Mammary epithelial cell (primary cell): ENCODE measurements at places on chromosomes 4 and X. TPM values are rescaled to one million over a fixed set of nuclear protein-coding genes. Genes with fewer than 3 reads are reported as not detected.

The PTPN13 gene
- total RNA-seq = 54.9 and 60.6 TPM in 2 replicates

The SRPX2 gene
- total RNA-seq = 1.8 and 2.8 TPM in 2 replicates

The P2RY10 gene
- total RNA-seq = not detected in 2 replicates

The GABRE gene
- 26.5 TPM for total RNA-seq

The UCP1 gene
- total RNA-seq = not detected in 2 replicates

The SATL1 gene
- 0.14 TPM in 1 of 2 replicates, not detected in the other for total RNA-seq

The TIGD4 gene
- 0.37 and 0.71 TPM in 2 replicates for total RNA-seq

The F8A1 gene
- 2.8 TPM for total RNA-seq

The FRMPD3 gene
- total RNA-seq = not detected in 2 replicates

The XAGE3 gene
- not detected in 2 replicates for total RNA-seq

The NKX3-2 gene
- total RNA-seq = 0.11 TPM in 1 of 2 replicates, not detected in the other

The ZNF185 gene
- 46.6 and 73.7 TPM in 2 replicates for total RNA-seq

The HCFC1 gene
- 21.8 TPM for total RNA-seq

The FHIP1A gene
- total RNA-seq = 38.5 TPM

The GYPE gene
- total RNA-seq = not detected

The CCDC120 gene
- 19.7 and 26.1 TPM in 2 replicates for total RNA-seq

The FAM50A gene
- total RNA-seq = 50.7 and 60.5 TPM in 2 replicates

The CNKSR2 gene
- 2.7 TPM for total RNA-seq

The KLHL34 gene
- total RNA-seq = not detected

The GABRG1 gene
- not detected for total RNA-seq

The CPEB2 gene
- total RNA-seq = 21.5 TPM

The SSX2 gene
- total RNA-seq = not detected

The HGFAC gene
- not detected for total RNA-seq

The PAGE2B gene
- not detected for total RNA-seq

The SMIM10 gene
- total RNA-seq = not detected in 2 replicates

The PRRG1 gene
- 9.4 and 13.9 TPM in 2 replicates for total RNA-seq

The ZMAT1 gene
- total RNA-seq = 0.33 TPM

The DUX4 gene
- total RNA-seq = 0.78 and 4.8 TPM in 2 replicates

The L1CAM gene
- total RNA-seq = 46.2 TPM

The TRIM75 gene
- total RNA-seq = not detected

The FAM47B gene
- total RNA-seq = not detected in 2 replicates

The DTHD1 gene
- not detected in 2 replicates for total RNA-seq

The IL15 gene
- 0.64 and 1.3 TPM in 2 replicates for total RNA-seq

The FGB gene
- total RNA-seq = not detected in 2 replicates

The CPZ gene
- total RNA-seq = not detected in 2 replicates

The TXK gene
- not detected in 2 replicates for total RNA-seq

The HTN3 gene
- not detected for total RNA-seq
